NCI-H748 treated with DMSO at 0.1 percent for 48 hours (cell line): ENCODE measurements at places on chromosomes 16 and 17.

- DNase-seq, result no peak
Measured at GRCh38 chr17:40361925-40362695, 2.4 kb downstream of the GJD3 start.

GRCh38 chr16:56102906-56103305, 88.4 kb upstream of the GNAO1 start:
- no peak for DNase-seq

GRCh38 chr16:74936902-74937560, 47.9 kb downstream of the WDR59 start:
- DNase-seq, result no peak

- DNase-seq, result no peak
Measured at GRCh38 chr17:49496183-49496866, 1.2 kb downstream of the NGFR start.

- DNase-seq, result peak; percentile 14
Measured at GRCh38 chr17:18314059-18314730, 599 bp downstream of the TOP3A start.

DNA sequence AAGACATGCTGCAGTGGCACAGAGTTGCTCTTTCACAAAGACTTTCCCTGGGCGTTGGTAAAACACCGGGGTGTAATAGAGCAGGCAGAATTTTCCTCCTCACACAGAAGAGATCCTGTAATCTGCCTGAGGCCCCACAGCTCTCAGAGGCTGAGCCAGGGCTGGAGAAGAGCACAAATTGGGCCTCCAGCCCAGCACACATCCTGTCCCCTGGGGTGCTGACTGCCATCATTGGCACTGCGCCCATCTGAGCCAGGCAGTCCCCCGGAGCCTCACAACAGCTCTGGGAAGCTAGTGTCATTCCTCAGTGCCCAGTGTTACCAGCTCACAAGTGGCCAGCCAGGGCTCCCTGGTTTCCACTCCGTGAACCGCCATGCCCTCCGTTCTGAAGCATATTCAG, 119.4 kb downstream of the SOCS1 start:
- DNase-seq, result no peak

GRCh38 chr17:74598346-74599022, 6.4 kb upstream of the CD300LD start:
- DNase-seq, result no peak

- no peak for DNase-seq
Measured at GRCh38 chr17:8555062-8555461, 75.5 kb downstream of the MYH10 start.

- DNase-seq, result no peak
Measured at GRCh38 chr17:82718986-82719685, 2.6 kb downstream of the FN3KRP start.

- DNase-seq, result no peak
Measured at GRCh38 chr16:74713325-74713724, 12.7 kb upstream of the MLKL start.

- DNase-seq, result no peak
Measured at GRCh38 chr16:15647294-15648014, 2.6 kb upstream of the NDE1 start.

GRCh38 chr17:74016461-74016860, 187.0 kb upstream of the RPL38 start:
- DNase-seq, result no peak

- DNase-seq, result no peak
Measured at GRCh38 chr16:46845952-46846351, 15.0 kb upstream of the C16orf87 start.

- peak; percentile 90 for DNase-seq
Measured at GRCh38 chr17:29591737-29592608, 959 bp upstream of the ANKRD13B start.

- DNase-seq, result no peak
Measured at GRCh38 chr17:38320482-38320881, 23.3 kb downstream of the GPR179 start.

GRCh38 chr16:23734176-23734893, 20.5 kb upstream of the CHP2 start:
- DNase-seq, result no peak
